Pulmonary artery endothelial cell (primary cell): ENCODE measurements at places on chromosomes 12 and 14. TPM values are rescaled to one million over a fixed set of nuclear protein-coding genes. Genes with fewer than 3 reads are reported as not detected.

- no peak for DNase-seq
These were observed 58.3 kb upstream of the HECTD1 start for GRCh38 chr14:31265701-31266398.

- no peak for DNase-seq
These were observed 833 bp upstream of the BHLHE41 start for GRCh38 chr12:26125400-26126339.

DNA sequence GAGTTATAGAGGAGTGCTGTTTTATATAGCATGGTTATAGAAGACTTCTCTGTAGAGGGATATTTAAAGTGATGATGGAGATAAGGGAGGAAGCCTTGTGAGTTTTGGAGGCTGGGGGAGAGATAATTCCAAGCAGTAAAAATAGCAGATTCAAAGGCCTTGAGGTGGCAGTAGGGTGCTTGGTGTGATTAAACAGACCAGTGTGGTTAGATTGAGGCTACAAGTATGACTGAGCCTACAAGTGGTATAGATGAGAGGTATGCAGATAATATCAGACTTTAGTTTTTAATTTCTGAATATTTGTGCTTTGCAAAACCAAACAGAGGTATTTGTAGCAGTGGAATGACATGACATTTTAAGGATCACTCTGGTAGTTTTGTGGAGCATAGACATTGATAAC is 20.3 kb downstream of the FANCM start:
- DNase-seq: no peak

The SRRM4 gene
- total RNA-seq: not detected in 2 replicates

DNA sequence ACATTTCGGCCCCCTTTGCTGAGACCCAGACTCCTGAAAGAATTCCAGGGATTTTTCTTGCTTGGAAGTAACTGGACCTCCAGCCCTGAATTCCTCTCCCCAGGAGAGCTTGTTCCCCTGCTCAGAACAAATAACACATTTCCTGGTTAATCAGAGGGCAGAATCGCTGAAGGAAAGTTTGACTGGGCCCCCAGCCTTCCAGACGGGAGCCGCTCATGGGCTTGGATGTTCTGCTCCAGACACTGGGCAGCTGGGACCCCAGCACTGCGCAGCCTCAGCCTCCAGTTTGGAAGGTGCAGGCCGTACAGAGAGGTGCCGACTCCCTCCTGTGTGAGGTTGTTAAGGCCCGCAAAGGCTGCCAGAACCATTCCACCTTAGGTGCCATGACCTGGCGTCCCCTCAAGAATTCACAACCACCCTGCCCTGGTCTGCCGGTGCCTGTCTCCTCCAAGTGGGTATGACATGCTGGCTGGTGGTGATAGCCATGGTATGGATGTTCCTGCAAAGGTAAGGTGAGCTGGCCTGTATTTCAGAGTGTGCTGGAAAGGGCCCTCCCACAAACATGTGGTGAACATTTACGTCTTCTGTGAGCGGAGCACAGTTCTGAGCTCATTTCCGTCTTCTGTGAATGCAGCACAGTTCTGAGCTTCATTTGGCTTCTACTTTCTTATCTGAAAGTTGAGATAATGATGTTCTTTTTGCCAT is 5.1 kb upstream of the LTBP2 start:
- DNase-seq: no peak

DNA sequence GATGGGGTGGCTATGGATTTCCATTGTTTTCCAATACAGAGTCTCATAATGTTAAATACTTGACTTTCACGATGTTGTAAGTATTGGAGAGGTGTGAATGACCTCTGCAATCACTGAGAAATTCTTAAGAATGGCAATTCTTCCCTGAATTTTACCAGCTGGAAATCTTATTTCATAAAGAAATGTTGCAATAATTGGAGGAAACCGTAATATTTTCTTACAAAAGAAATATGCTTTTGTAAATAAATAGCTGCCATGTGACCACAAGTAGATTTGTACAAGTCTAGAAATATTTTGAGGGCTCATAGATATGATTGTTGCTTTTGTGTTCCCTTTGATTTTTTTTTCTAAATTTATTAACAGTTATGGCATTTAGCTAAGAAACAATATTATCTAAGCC is 308.7 kb upstream of the ATP2B1 start:
- DNase-seq: no peak

DNA sequence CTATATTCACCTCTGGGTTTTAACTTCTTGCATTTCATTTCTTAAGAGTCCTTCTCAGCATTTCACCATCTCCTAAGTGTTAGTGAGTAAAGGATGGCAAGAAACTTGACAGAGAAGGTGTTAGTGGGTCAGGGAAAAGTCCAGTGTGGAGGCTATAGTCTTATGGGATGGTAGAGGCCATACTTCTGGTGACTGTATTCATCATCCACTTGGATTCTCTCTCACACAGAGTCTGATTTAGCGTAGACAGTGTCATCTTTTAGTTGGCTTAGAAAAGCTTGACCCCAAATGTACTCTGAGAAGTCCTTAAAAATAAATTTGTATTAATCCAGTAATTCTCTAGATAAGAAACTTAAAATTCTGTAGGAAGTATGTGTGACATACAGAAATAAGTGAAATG is 232.4 kb upstream of the FBXO33 start:
- DNase-seq: no peak

DNA sequence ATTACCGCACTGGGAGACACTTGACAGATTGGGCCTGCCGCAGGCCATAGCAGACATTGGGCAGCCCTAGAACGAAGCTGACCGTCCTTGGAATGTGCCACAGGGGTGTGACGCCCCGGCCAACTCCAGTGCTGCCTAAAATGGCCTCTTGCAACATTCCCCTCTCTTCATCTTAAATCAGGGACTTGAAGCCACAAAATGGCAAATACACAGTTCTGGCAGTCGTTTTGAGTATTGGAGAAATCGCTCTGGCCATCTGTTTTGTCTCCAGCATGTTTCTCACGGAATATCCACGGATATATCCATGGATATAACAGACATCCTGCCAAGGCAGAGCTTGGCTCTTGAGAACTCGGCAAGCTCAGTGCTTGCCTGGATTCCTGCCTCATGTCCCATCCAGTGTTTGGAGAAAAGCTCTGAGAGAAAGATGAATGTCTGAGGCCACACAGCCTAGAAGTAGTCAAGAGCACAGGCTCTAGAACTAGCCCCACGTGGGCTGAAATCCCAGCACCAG is 158.4 kb downstream of the CHST11 start:
- DNase-seq: no peak

The RAPGEF3 gene
- 17.0 and 35.8 TPM in 2 replicates for total RNA-seq

GRCh38 chr14:93115821-93116675 is at the start of gene ITPK1:
ITPK1 (minus strand) TSS chr14:93115925; CDS start chr14:93115163, 762 bp downstream.
- no peak for DNase-seq

The FGF6 gene
- not detected in 2 replicates for total RNA-seq

GRCh38 chr12:99201906-99202645 is 445.5 kb upstream of the GARIN6 start:
- DNase-seq: no peak

DNA sequence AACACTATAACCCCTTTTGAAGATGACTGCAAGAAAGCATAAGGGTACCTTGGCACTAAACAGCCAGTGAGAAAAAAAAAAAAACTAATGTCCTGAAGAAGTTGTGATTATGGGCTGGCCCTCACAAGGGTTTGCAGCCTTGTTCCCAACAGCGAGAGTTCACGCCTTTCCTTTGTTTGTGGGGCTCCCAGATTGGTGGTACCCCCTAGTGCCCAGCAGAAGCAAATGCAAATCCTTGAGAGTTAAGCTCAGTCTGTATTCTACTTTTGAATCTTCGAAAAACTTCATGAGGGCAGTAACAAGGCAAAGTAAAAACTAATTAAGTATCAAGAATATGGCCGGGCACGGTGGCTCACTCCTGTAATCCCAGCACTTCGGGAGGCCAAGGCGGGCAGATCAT is 238.9 kb upstream of the LMO3 start:
- no peak for DNase-seq

DNA sequence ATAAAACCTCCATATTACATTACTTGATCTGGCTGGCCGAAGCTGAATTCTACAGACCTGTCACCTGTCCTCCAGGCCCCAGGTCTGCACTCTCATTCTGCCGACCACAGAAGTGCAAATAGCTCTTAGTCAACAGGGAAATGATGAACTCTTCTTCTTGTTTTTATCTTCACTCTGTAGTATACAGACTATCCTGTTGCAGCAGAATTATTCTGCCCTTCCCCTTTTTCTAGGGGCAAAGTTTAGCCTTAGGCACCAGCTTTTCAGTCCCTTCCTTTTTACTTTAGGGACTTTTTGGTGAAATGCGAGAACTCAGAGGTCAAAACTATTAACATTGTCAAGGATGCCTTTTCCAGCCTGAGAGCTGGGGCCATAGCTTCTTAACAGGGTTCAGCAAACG is 229.6 kb upstream of the EGLN3 start:
- no peak for DNase-seq

The ANKRD33 gene
- total RNA-seq: 0.07 and 0.20 TPM in 2 replicates

- DNase-seq: no peak
These were observed 8.0 kb downstream of the CCDC198 start for GRCh38 chr14:57485635-57486034.

The FAM186B gene
- 0.11 and 0.13 TPM in 2 replicates for total RNA-seq

The EMP1 gene
- total RNA-seq: 144 and 167 TPM in 2 replicates

The GLIPR1L2 gene
- 0.13 and 0.14 TPM in 2 replicates for total RNA-seq

- no peak for DNase-seq
These were observed 23.4 kb downstream of the SLC25A29 start for GRCh38 chr14:100282766-100283419.

GRCh38 chr12:69966409-69966808 is 141.4 kb downstream of the MYRFL start:
- no peak for DNase-seq

- DNase-seq: no peak
These were observed 367.5 kb downstream of the DAD1 start for GRCh38 chr14:22221508-22221907.

The AKAP5 gene
- 0.53 and 0.63 TPM in 2 replicates for total RNA-seq

GRCh38 chr14:37490607-37491006 is 104.4 kb downstream of the FOXA1 start:
- no peak for DNase-seq

DNA sequence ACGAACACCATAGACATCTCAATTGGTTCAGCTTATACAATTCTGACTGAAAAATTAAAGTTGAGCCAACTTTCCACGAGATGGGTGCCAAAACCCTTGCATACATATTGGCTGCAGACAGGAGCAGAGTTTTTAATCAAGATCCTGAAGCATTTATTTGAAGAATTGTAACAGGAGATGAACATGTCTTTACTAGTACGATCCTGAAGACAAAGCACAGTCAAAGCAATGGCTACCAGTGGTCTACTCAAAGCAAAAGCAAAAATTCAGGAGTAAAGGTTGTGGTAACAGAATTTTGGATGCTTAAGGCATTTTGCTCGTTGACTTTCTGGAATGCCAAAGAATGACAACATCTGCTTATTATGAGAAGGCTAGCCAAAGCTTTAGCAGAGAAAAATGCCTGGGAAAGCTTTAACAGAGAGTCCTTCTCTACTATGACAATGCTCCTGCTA is 20.7 kb downstream of the ZDHHC17 start:
- DNase-seq: no peak
